ENCODE measurements at places on chromosomes 5 and 9.

- DNase-seq, result no peak
These were observed 42.8 kb downstream of the WDR41 start for GRCh38 chr5:77449277-77449676.

- DNase-seq, result no peak
These were observed 2.7 kb upstream of the IL12B start for GRCh38 chr5:159332800-159333544.

GRCh38 chr5:65971643-65972042 is 45.3 kb downstream of the ERBIN start:
- no peak for DNase-seq

DNA sequence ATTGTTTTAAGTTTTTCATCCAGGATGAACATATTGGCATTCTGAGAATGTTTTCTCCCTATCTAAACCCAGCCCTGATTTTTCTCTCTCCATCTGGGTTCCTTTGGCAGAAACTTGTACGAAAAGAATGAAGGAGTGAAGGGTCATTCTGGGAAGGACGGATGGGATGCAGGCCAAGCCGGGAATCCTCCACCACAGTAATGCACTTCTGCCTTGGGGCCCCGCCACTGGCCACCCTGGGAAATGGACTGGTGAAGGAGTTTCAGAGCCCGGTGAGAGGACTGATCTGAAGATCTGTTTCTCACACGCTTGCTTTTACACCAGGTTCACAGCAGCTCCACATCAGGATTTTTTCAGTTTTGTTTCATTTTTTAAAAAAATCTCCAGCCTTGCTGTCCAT is 554.8 kb downstream of the BNC2 start:
- no peak for DNase-seq

DNA sequence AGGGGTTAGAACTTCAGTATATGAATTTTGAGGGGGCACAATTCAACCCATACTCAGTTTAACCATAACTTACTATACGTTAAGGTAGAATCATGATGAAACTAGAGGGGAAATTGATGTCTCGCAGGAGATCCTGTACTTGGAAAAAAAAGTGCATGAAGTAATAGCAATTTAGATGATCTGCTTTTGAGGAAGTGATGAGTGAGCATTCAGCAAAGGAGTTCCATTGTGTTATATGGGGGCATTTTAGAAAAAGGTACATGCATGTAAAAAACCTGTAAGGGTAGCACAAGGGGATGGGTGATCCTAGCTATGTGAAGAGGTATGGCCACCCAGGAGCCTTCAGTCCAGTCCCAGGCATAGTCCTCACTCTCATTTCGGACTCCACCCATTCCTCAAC is 14.8 kb upstream of the TMC1 start:
- no peak for DNase-seq

DNA sequence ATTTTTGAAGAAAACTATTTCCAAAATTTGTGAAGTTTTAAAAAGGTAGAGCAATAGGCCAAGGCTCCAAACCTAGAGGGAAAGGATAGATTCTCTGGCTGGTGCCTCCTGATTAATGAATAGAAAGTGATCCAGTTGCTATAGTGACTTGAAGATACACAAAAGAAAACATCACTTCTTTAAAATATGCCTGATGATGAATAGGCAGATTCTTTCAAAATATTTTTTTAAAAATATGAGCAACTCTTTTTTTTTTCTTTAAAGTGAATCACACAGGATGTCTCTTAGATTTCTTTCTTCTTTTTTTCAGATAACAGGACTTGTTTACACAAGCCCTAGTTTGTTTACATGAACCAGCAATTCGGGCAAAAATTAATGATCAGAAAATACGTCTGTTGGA is 124.4 kb downstream of the RFK start:
- no peak for DNase-seq

GRCh38 chr9:122131401-122132001 is 28.1 kb downstream of the NDUFA8 start:
- no peak for DNase-seq

DNA sequence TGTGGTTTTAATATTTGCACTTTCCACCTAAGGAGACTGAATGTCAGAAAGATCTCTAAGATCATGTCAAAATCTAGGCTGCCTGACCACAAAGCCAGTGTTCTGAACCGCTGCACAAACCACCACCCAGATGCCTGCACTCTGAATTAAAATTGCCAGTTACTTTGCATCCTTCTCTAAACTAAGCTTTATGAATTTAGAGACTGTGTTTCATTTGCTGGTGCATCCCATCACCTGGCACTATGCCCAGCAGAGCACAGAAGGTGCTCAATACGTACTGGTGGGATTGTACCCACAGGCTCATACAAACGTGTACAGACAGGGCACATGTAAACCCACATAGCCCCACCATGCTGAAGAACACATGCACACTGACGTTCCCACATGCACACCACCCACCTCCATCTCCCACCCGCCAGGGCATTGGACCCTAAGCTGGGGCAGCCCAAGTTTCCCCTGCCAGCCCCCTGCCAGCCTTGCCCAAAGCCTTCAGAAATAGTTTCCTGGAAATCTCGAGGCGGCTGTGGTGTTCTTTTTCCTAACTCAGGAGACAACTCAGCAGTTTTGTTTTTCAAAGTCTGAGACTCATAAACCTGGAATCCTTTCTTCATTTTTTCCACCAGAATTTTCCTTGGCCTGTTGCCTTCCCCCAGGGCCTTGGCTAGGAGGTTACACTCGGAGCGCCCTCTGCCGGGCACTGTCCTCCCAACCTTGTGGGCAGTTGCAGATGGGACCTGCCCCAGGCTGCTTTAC is 9.6 kb upstream of the TRAF1 start:
- peak; percentile 90 for DNase-seq

DNA sequence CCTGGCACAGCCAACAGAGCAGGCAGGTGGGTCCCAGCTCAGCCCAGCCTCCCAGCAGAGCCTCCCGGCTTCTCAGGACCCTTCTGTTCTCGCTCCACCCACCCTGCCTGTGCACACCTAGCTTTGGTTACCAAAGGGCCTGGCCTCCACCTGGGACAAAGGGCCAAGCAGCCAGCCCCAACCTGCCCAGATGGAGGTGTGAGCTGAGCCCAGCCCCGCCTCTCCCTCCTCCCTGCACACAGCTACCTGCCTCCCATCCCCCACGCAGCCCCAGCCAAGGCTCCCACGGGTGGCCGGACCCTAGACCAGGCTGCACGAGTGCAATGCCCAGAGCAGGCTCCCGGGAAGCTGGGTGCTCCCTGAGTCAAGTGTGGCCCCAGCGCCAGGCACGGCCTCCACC is 5.6 kb downstream of the TPRN start:
- no peak for DNase-seq

GRCh38 chr9:95769909-95770433 is 105.5 kb upstream of the ERCC6L2 start:
- DNase-seq, result no peak

DNA sequence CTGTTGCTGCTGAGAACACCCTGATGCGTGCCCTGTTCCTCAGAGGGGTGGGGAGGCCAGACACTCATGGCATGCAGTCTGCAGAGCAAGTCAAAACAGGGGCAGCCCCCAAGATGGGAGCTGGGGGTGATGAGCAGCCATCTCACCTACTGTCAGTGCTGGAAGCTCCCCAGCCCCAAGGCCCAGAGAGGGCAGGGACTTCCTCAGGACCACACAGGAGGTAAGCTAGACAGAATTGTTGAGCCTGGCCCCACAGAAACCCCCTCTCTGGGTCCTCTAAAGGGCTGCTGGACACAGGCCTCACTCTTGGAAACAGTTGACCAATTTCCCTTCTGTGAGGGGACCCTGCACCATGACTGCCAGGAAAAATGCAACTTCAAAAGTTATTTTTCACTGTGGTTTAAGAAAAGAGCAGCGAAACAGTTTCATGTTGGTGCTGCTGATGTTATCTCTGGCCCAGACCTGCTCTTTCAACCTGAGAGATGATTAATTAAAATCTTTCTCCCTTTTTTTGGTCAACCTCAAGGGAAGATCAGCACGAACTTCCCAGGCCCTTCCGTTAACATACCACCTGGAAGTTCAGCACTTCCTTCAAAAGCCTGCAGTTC is 9.6 kb downstream of the CSF2 start:
- no peak for DNase-seq

DNA sequence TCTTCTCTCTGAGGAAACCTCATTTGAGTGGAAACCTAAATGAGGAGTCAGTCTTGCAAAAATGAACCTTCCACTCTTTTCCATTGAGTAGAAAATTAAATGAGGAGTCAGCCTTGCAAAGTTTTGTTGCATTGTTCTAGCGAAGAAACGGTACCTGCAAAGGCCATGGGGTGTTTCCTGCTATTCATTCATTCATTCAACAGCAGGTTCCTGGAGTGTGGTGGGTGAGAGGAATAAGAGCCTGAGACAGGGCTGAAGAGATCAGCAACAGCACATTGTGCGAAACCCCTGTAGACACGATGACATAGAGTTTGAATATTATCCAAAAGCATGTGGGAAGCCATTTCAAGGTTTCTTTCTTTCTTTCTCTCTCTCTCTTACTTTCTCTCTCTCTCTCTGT is 14.6 kb upstream of the SETX start:
- DNase-seq, result no peak

GRCh38 chr9:116683535-116683934 is 3.6 kb upstream of the TRIM32 start:
- no peak for DNase-seq

- DNase-seq, result peak; percentile 73
These were observed 61.3 kb upstream of the TYRP1 start for GRCh38 chr9:12631866-12632265.

DNA sequence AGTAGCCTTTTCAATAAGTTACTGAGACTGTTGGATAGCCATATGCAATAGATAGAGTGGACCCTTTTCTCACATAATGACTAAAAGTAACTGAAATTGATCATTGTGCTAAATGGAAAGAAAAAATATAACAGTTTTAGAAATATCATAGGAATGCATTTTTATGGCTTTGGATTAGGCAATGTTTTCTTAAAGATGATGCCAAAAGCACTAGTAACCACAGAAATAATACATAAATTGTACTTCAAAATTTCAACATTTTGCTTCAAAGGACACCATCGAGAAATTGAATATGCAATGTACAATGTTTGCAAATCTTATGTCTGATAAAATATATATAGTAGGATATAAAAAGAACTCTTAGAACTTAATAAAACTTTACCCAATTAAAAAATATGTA is 1267.5 kb upstream of the CDH9 start:
- no peak for DNase-seq

GRCh38 chr5:127353796-127354195 is 63.2 kb downstream of the MEGF10 start:
- no peak for DNase-seq

DNA sequence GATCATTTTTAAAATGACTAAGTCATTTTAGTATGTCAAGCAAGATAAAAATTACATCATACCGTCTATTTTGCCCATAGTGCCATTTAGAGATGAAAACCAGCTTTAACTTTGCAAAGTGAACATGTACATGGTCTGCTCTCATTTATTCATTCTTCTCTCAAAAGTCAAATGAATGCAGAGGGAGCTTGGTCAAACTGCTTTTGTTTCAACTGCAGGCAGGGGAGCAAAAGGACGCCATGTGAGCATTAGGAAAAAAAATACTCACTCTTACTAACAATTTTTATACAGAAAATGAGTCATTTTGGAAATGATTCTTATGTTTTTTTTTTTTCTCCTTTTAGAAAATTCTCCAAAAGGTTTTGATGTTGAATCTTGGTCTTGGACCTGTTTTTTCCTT is 15.7 kb downstream of the SCGB3A1 start:
- no peak for DNase-seq

- DNase-seq, result no peak
These were observed 612.1 kb downstream of the EBF1 start for GRCh38 chr5:158487664-158488063.

DNA sequence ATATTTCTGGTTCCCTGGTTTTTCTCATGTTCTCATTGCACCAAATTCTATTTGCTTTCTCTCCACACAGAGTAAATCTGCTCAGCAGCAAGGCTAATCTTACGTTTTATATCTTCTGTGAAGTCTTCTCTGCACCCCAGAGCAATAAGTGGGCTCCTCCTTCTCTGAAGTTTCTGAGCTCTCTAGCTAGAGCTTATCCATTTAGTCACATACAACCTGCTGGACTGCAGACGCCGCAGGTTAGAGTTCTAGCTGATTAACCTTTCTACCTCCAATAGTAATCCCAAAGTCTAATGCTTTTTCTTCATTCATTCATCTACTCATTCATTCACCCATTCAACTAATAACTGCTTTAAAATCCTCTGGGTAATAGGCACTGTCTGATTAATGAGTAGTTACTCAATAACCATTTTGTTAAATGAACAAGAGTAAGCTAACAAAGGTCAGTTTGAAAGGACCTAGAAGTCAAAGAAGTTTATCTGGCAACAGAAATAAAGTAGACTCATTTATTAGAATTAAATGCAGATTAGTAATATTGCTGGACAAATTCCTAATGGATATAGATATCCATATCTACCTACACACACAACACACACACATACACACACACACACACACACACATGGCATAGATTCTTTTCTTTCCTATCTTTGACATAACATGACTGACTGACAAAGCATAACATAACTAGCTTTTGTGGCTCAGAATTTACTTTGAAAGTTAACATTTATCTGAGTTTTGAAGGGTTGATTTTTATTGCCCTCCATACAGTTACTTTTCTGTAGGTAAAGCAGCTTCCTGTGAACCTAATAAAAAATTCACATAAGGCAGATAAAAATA is 984.6 kb upstream of the SEMA6A start:
- DNase-seq, result no peak

DNA sequence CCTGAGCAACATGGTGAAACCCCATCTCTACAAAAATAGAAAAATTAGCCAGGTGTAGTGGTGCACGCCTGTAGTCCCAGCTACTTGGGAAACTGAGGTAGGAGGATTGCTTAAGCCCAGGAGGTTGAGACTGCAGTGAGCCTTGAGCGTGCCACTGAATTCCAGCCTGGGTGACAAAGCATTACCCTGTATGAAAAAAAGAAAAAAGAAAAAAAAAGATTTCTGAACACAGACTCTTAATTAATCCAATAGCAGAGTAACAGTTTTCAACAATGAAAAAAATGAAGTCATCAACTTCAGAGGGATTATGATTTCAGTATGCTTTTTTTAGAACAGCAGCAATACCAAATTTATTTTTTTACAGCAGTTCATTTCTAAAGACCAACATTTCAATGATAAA is 118.8 kb upstream of the TNPO1 start:
- no peak for DNase-seq

DNA sequence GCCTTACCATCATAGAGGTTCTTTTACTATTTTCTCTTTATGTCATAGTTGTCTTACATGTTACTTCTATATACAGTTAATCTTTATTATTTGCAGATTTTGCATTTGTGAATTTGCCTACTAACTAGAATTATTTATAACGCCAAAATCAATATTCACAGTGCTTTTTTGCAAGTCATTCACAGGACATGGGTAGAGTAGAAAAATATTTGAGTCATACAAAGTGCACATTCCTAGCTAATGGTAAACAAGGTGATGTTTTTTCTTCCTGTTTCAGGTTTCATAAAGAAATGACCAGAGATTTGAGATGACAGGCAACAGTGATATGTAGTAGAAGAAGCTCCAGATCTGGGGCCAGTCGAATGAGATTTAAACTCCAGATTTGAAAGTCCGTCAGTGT is 30.0 kb upstream of the OR2Y1 start:
- DNase-seq, result no peak

DNA sequence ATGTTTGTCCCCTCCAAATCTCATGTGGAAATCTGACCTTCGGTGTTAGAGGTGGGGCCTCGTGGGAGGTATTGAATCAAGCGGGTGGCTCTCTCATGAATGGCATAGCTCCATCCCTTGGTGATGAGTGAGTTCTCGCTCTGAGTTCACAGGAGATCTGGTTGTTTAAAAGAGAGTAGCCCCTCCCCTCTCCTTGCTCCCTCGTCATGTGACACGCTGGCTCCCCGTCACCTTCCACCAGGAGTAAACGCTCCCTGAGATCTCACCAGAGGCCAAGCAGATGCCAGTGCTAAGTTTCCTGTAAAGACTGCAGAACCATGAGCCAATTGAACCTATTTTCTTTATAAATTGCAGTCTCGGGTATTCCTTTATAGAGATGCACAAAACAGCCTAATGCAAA is 74.5 kb downstream of the RASEF start:
- DNase-seq, result no peak
